ENCODE measurements at places on chromosomes 11 and 22. TPM values are rescaled to one million over a fixed set of nuclear protein-coding genes. Genes with fewer than 3 reads are reported as not detected.

HBG2 gene
- not detected for total RNA-seq

SRSF8 gene
- 18.3 TPM for total RNA-seq

SLC17A6 gene
- total RNA-seq, result not detected

DCHS1 gene
- total RNA-seq, result 0.09 TPM

SEZ6L gene
- not detected for total RNA-seq

PATE1 gene
- not detected for total RNA-seq

EIF3D gene
- total RNA-seq, result 220 TPM

Data from A549 treated with Hydrocortisone at 1 μM for 4 hours (cell line).